ENCODE measurements at places on chromosomes 12 and 14.

DNA sequence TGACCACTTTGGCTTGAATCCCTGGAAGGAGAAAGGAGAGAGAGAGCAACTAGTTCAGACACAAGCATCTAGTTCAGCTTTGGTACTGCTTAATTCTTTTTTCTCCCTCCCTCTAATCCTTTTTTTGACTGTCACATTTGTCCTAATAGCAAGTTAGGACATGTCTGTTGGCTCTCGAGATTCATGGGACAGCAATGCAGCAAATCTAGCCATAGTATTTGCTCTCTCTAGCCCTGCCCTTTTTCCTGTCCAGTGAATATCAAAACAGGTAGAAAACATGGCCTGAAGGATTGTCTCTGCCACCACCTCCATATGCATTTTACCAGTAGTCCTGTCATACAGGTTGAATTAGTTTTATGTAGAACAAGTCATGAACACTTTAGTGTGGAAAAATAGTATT, 116.4 kb downstream of the PTPRB start:
- no peak for DNase-seq

GRCh38 chr12:42217656-42218055, 20.4 kb downstream of the YAF2 start:
- DNase-seq, result no peak

GRCh38 chr12:82910246-82910893, 223.7 kb downstream of the TMTC2 start:
- DNase-seq, result no peak

DNA sequence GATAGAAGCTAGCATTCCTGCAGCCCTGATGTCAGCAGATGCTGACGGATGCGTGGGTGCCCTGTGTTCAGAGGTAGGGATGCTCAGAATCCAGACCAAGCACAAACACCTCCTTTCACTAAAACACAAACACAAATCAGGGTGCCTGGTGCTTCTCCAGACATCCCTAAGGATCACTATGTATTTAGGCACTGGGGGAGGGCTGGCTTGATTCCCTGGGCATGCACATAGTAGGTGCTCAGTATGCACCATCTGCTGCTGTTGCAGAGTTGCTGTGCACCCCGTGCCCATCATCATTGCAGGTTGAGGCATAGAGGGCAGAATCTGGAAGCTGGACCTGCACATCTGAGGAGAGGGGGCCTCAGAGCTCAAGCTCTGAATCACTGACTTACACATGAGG, 114.8 kb downstream of the PHETA1 start:
- no peak for DNase-seq

- DNase-seq, result no peak
Observed at GRCh38 chr12:124684971-124685688, 117.7 kb upstream of the NCOR2 start.

DNA sequence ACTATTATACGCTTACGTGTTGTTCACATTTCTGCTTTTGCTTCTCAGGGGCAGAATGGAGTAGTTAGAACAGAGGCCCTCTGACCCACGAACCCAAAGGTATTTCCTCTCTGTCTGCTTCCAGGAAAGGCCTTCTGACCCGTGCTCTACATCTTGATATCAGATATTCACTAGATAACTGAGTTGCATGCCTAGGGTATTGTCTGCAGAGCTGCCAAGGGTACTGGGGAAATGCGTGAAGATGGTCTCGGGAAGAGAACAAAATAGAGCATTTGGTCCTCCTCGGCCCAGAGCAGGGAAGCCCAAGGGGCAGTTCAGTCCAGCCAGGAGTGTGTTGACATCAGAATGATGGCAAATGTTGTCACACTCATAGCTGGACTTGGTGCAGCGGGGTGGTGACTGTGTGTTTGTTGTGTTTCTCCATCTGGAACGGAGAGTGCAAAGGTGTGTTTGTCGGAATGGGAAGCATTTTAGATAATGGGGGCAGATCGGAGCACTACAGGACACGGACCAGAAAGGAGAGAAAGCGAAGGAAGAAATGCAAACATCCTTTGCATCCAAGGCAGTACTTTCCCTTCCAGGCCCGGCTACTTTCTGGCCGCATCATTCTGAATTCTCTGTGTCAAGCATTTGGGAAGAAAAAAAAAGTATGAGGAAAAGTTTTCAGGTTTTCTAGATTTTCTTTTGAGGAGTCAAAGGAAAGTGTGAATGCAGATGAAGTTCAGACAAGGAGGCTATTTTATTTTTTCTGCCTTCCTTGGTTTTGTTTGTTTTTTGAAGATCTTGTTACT, 8.1 kb downstream of the GLT1D1 start:
- DNase-seq, result no peak

DNA sequence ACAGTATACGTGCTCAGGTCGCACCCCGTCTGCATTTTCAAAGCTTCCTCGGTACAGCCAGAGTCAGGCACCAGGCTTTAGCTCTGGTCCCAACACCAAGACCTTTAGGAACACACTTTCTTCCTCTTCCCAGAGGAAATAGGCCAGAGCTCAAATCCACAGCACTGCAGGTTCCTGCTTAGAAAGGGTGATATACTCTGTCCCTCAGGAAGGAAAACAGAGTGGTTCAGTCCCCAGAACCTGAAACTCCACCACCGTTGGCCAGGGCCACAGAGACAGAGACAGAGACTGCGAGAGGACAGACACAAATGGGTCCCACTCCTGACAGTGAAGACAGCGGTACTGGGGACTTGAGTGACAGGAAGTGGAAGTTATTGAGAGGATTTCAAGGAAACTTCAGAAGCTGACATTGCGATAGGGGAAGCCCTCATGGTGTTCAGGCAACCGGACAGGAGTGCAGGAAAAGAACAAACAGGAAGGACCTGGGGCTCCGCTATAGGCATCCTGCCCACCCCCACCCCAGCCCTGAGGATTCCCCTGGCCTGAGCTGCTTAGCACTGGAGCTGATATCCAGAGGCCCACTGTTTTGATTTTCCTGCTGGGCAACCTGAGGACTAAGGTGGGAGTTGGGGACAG, 5.5 kb upstream of the KRT8 start:
- no peak for DNase-seq

DNA sequence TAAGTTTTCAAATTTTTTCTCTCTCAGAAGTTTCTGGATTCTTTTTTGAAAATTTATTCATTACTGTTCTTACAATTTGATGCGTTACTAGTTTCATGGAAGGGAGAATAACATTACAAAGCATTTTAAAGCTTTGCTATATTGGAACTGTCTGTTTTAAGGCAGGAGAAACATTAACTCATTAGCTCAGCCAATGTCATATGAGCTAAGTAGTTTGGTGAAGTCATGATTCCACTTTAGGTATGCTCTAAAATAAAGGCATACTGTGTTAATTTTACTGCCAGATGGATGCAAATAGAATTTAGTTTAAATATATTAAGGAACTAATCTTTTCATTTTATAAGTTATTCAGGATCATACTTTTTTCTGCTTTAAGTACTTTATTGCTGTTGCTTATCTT, 46.0 kb downstream of the ARID2 start:
- no peak for DNase-seq

GRCh38 chr12:16454481-16454880, 107.0 kb downstream of the MGST1 start:
- no peak for DNase-seq

- DNase-seq, result no peak
Observed at GRCh38 chr14:65949711-65950516, 536.3 kb upstream of the CCDC196 start.

DNA sequence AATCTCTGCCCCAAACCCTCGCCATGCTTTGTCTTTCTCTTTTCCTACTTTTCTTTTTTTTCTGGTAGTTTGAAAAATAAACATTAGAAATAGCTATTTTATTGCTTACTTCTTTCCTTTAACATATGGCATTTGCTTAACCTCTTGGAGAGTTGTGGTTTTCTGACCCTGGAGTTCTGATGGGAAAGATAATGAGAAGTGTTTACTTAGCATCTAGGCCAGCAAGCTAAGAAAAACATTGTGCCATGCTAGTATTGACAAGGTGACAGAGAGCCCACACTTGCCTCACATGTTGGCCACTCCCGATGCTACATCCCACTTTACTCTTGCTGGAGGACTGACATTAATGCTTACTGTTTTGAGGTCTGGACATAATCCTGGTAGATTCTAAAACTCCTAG, 886.2 kb downstream of the DIO2 start:
- DNase-seq, result no peak

DNA sequence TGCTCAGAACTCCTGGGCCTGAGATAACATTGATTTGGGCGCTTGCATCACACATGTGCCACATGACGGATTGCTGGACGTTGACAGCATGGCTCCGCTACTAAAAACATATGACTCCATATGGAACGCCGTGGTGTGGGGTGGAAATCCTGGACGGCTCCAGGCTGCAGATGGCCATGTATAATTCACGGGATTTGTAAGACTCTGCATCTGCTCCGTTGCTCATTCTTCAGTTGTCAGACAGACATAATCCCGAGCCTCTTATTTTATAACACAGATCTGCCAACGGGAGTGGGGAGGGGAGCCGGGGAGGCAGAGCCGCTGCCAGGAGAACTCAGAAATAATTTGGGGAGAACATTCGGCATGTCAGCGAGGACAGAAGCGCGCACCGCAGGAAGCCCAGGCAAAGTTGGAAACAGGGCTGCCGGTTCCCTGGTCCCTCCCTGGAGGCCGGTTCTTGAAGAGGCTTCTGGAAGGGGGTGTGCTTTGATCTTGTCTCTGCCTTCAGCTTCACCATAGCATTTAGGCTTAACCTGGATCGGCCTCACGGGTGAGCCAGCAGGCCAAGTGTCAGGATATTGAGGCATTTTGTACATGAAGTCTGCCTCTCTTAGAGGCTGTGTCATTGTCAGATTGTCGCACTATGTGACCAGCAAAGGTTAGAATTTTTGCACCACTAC, 45.8 kb upstream of the MYL2 start:
- no peak for DNase-seq

DNA sequence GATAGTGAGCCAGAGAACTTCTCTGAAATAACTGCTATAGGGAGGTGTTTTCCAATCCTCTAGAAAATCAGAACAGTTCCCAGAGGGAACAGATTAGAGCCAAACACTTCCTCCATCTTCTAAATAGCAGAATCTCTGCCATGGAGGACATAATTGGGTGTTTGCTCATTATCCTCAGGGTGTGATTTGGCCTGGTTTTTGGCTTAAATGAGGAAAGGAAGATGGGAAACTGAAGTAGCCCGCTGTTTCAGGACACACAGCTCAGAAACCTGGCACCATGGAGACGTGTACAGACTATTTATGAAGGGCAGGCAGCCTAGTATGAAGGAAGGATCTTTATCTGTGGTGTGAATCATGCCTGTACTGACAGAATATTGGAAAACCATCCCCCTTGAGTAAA, 231.7 kb upstream of the PRKD1 start:
- no peak for DNase-seq

DNA sequence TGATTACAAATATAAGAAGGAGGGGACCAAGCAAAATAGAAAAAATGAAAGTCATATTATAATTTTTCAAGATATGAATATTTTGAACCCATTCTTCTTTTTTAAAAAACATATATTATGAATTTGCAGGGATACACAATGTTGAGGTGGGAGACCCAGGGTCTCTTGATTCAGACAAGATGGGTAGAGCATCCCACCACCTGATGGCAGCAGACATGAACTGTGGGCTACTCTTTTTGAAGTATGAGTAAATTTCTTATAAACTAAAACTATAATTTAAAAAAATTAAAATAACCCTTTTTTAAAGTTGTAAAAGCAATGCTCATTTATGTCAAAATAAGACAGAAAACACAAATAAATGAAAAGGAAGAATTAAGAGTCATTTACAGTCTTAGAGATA, 202.7 kb upstream of the PRICKLE1 start:
- DNase-seq, result no peak

DNA sequence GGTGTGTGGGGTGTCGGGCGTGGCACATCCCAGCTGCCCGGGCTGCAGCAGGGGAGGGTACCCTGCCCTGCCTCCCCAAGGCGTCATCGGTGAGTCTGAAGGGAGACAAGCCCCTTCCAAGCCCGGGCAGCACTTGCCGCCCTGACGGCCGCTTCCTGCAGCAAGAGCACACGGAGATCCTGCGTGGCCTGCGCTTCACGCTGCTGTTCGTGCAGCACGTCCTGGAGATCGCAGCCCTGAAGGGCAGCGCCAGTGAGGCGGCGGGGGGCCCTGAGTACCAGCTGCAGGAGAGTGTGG, 10.1 kb upstream of the PUS1 start:
- DNase-seq, result no peak

DNA sequence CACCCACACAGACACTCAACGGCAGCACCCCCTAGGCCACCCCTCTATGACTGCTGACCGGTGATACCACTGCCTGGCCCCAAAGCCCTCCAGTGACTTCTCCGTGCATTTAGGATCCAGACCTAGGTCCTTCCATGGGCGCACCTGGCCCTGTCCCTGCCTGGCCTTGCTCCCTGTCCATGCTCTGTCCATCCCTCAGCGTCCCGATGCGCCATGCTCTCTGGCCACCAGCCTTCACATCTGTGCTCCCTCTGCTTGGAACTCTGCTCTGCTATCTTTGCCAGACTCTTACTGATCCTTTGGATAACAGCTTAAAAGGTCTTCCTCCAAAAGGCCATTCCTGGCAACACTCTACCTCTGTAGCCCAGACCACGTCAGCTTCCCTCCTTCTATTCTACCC, 25.4 kb upstream of the HDAC7 start:
- no peak for DNase-seq

DNA sequence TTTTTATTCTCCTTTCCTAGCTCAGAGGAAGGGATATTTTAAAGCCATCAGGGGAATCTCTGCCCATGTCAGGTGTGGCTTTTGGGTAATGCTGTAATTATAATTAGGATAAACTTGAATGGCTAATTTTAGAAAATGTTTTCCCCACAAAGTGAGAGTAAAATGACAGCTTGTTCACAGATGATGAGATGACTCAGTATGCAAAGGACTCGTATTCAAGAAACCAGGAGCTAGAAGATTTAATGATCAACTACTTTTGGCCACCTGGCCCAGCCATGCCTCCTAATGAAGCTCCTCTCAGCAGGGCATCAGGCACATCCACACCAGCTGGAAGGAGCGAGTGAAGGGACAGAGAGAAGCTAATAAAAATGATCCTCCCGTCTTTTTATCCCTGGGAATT, 29.0 kb upstream of the PLEKHG7 start:
- no peak for DNase-seq

DNA sequence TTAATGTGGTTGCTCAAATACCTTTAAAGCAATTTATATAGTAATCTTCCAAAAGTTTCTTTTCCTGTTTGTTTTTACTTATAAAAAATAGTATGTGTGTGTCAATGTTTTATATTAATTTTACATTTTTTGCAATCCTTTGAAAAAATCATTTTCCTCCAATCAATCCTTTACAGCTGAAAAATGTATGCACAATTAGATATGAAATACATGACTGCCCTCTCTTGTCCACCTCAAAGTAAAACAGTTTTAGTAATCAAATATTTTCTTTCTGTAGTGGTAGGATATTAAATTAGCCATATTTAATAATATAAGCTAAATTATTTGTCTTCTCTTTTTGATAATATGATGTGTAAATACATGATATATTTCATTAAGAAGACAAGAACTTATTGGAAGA, 269.9 kb downstream of the ADAMTS20 start:
- DNase-seq, result no peak

Data from stimulated activated CD4-positive, alpha-beta T cell treated with anti-CD3 and anti-CD28 coated beads, Interleukin-2, amount 100 ng/mL, for 4 hours (primary cell).